ENCODE measurements at places on chromosomes 16 and 17.
A peak's percentile ranks its signal among the peaks of the same experiment; 100 is the strongest.

DNA sequence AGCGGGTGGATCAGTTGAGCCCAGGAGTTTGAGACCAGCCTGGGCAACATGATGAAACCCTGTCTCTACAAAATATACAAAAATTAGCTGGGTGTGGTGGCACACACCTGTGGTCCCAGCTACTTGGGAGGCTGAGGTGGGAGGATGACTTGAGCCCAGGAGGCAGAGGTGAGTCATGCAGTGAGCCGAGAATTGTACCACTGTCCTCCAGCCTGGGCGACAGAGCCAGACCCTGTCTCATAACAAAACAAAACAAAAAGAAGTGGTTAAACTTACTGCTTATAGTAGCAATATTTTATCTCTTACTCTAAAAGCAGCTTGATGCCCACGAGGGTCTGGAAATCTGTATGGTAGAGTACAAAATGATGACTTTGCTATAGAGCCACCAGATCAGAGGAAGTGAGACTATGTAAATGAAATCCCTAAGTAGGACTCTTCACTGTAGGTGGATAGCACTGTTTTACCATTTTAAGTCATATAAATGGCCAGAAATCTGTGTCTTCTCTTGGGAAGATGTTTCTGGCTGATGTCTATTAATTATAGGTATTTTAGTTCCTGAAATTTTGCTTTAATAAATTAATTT, 60.4 kb upstream of the MRC2 start:
- peak; percentile 18 for DNase-seq

DNA sequence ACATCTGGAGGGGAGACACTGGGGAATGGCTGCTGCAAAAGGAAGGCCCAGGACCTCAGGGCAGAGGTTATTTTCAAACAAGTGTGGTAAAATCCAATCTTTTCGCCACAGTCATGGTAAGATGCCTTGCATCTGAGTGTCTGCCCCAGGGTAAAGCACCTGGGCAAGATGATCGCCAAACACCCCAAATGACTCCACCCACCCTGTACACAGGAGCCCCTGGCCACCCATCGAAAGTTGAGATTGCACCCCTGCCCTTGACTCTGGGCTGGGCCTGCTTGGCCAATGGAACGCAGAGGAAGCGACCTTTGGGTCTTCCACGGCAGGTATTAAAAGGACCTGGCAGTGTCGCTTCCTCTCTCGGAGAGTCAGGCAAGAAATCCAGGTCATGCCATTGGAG, 88.8 kb downstream of the C16orf95 start:
- no peak for DNase-seq

- DNase-seq = no peak
Measured at GRCh38 chr17:1617620-1618174, 10.9 kb downstream of the SLC43A2 start.

DNA sequence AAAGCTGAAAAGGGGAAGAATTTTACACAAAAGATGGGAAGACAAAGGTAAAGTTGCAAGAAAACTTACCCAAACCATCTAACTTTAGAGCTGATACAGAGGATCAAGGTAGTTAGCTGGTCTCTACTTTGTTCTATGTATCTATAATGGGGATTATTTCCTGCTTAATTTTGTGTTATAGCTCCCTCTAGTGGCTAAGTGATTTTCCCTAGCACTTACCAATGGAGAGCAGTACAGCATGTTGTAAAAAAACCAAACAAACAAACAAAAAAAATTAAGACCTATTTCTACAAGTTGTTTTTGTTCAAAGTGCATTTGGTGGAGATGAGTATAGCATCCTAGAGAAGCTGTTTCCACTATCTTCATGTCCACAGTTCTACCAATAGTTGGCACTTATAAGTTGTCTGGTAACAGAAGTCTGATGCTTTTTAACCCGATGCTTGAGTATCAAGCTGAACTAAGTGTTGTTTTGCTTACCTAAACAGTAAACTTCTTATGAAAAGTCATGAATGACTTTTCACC, 7.5 kb downstream of the SRSF1 start:
- no peak for DNase-seq

DNA sequence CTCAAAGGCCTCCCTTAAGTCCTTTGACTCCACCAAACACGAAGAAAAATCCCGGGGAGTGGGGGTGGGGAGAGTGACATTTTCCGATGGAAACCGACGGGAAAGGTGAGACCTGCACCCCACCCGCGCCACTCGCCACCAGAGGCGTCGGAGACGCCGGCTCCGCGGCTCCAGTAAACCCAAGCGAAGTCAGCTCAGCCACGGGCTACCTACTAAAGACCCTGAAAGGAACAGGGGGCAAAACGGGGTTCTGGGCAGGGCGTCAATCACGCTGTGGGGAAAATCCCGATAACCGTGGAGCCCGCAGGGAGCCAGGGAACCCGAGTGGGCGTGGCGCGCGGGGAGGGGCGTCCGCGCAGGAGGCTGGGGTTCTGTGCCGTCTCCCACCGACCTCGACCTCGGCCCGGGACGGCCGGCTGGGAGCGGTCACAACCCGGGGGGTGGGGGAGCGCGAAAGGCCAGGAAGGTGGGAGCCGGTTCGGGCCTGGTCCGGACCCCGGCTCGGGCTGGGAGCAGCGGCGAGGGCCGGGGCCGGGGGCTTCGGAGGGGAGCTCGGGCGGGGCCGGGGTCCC, 565 bp downstream of the WDR45B start:
- peak; percentile 57 for DNase-seq

DNA sequence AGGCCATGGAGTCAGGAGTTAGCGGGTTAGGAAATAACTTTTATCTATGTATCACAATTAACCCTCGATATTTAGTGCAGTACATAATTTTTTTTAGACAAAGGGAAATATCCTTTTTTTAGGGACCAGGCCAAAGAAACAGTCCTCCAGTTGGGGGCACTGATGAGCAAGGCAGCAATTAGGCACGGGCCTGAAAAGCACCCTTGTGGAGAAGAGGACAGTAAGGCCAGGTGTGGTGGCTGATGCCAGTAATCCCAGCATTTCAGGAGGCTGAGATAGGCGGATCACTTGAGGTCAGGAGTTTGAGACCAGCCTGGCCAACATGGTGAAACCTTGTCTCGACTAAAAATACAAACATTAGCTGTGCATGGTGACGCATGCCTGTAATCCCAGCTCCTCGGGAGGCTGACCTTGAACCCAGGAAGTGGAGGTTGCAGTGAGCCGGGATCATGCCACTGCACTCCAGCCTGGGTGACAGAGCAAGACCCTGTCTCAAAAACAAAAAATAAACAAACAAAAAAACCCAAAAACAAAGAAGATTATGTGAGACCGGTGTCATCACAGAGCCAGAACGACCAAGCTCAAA, 158.3 kb upstream of the NOL11 start:
- DNase-seq = peak; percentile 20

DNA sequence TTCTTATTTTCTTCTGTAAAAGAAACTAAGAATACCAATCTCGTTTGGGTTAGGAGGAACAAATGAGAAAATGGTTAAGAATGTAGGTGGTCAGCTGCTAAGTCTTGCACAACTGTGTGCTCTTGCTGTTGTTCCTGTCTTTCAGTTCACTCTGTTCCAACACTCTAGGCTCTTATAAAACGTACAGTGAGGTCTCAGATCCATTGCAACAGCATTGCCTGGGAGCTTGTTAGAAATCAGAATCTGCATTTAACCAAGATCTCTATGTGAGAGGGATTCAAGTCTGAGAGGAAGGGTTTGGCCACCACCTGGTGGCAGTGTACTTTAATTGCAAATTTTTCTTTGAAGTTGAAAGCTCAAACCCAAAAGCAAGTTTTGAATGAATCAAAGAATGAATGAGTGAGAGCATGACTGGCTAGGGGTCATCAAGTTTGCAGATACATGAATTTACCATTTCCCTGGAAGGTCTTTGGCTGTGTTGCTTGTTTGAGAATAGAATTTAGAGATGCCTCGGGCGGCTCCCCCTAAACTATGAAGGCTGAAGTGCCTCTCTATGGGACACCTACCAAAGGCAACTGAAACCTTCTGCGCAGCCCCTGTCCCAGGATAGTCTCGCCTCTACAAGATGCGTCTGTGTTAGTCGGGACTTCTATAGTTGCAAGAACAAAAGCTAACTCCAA, 2.5 kb downstream of the ALOX15B start:
- peak; percentile 68 for DNase-seq

DNA sequence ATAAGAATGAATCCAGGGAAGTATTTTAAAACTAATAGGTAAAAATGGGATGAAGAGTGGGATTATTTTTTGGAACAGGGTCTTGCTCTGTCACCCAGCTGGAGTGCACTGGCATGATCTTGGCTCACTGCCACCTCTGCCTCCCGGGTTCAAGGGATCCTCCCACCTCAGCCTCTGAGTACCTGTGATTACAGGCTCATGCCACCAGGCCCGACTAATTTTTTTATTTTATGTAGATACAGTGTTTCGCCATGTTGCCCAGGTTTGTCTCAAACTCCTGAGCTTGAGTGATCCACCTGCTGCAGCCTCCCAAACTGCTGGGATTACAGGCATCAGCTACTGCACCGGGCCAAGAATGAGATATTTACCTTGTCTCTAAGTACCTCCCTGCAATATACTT, 22.1 kb downstream of the NSMCE1 start:
- no peak for DNase-seq

GRCh38 chr16:68313116-68313515, 2.3 kb downstream of the PRMT7 start:
- DNase-seq = no peak

GRCh38 chr17:76735586-76736348, 1.4 kb downstream of the SRSF2 start:
- no peak for DNase-seq
